ENCODE measurements at places on chromosomes 4 and X.

GRCh38 chr4:98179951-98180350 is 36.7 kb upstream of the STPG2 start:
- DNase-seq = no peak

- DNase-seq = no peak
These were observed 14.4 kb upstream of the CXCL8 start for GRCh38 chr4:73725985-73726384.

DNA sequence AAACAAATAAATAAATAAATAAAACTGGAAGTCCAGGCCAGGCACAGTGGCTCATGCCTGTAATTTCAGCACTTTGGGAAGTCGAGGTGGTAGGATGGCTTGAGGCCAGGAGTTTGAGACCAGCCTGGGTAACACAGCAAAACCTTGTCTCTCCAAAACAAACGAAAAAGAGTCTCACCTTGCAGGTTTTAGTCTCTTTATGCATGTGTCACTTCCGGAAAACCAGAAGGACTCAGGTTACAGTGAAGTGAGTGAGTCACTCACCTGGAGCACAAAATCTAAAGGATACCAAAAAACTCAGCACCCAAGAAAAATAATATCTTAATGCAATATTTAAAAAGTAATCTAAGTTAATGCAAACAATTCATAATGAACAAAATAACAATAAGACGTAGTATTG is 20.1 kb upstream of the SLC34A2 start:
- DNase-seq = no peak

DNA sequence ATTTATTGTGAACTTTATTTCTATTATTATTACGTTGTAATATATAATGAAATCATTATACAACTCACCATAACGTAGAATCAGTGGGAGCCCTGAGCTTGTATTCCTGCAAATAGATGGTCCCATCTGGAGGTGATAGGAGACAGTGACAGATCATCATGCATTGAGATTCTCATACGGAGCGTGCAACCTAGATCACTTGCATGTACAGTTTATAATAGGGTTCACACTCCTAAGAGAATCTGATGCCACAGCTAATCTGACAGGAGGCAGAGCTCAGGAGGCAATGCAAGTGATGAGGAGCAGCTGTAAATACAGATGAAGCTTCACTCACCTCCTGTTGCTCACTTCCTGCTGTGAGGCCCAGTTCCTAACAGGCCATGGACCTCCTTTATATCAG is 2170.2 kb downstream of the PCDH7 start:
- no peak for DNase-seq

DNA sequence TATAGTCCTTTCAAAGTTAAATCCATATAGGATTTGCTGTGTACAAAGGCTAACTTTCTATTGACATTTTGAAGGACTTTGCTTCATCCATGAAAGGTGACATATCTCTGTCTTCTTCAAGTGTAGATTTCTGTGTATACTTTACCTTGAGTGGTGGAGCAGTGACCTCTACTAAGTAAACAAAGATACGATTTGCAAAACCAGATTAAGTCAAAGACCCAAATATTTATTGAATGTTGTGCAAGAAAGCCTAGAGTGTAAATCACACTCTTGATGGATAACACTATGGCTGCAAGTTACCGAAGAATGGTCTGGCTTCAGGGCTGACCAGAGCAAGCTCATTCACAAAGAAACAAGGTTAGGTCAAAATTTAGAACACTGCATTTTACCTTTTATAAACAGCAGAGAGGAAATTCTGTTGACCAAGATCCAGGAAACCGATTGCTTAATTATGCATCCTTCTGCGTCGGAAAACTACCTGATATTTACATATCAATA is 5.4 kb upstream of the FGG start:
- no peak for DNase-seq

GRCh38 chr4:174524242-174524641 is 2.0 kb upstream of the HPGD start:
- DNase-seq = no peak

Data from activated CD4-positive, alpha-beta T cell treated with anti-CD3 and anti-CD28 coated beads for 1 hour (primary cell).